ENCODE measurements at places on chromosomes 4 and X. TPM values are rescaled to one million over a fixed set of nuclear protein-coding genes. Genes with fewer than 3 reads are reported as not detected.

ZNF41 gene
- polyA plus RNA-seq, result 3.5 TPM

DNA sequence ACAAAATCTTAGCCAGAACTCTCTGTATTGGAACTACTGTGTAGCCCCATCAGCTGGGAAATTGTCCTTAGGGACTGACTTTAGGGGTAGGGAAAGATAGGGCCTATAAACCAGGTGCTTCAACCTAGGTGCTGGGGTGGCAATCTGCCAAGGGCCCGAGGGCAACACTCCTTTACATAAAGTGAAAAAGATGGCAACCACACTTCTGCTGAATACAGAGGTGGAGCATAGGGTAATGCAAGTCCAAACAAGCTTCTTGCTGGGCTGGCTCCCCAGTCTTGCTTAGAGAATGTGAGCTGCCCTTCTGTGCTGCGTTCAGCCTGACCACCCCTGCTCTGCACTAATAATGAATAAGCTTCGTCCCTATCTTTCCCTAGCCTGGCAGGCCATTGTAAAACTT lies 9.8 kb downstream of the ZBTB33 start:
- DNase-seq, result no peak

DNA sequence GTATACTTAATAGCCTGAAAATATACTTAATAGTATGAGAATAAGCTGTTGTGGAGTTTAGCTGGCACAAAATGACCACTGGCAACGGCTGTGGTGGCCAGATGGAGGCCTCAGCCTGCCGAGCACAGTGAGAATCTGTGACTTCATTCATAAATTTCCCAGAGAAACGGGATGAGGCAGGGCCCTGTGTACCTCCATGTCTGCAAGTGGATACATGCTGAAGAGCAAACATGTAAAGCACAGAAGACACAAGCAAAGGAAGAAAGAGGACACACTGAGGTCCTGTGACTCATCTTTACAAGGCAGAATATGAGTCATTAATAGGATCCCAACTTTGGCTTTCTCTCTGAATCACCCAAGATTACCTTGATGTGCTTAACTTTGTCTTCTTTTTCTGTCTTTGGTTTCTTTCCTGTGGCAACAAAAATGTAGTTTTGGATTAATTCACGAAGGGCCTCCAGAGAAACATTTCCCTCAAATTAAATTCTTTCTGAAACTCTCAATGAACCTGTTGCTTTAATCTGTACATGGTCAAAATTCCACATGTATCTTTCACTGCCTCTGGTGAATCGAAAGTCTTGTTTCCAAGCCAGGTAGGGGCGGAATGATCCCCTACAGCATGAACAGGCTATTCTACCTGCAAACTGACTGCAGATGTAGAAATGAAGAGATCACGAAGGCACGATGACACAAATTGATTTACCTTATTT lies 56.4 kb downstream of the IRF2 start:
- peak; percentile 60 for DNase-seq

DNA sequence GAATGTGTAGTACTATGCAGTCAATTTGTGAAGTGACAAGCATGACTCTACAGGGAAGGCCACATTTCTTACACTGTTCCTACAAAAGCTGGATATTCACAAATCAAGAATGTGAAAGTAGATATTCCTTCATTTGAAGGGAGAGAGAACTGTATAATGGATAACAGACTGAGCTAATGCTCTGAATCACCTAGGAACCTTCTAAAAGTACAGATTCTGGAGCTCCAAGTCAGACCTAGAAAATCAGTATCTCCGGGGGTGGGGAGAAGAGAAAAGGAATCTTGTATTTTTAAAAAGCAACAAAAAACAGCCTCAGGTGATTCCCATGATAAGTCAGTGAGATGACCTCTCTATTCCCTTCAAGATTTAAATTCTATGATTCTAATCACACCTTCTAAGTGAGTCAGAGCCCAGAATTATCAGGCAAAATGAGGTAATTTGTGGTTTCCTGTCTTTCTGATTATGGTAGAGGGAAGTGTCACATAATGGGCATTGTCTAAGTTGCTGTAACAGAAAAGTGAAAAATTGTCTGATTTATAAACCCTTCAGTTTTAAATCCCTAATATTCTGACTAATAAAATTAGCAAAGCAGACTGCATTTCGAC lies 80.9 kb downstream of the IL21 start:
- no peak for DNase-seq
